Vagina (tissue), 2 donors: ENCODE measurements at places on chromosomes 6 and 20. TPM values are rescaled to one million over a fixed set of nuclear protein-coding genes. Genes with fewer than 3 reads are reported as not detected.

DNA sequence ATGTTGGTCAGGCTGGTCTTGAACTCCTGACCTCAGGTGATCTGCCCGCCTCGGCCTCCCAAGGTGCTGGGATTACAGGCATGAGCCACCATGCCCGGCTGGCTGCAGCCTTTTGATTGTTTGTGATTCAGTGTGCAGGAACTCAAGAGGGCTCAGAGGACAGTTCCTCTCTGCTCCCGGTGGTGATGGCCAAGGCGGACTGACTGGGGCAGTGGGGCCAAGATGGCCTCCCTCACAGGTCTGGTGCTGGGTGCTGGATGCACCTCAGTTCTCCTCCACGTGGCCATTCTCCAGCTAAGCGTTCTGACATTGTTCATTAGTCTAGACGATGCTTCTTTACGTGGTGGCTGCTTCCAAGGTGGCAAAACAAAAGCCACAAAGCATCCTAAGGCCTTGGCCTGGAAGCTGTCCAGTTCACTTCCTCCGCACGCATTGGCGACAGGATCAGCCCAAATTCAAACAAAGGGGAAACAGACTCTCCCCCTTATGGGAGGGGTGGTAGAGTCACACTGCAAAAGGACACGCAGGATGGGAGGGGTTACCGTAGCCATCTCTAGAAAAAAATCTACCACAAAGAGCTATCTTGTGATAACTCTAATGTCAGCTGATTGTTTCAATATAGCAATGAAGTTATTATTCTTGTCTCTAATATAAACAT is 146.9 kb downstream of the FOXC1 start:
- H3K36me3 ChIP-seq = no peaks in the 10 kb centered on the region
- no peak overlapping the region for H3K27ac ChIP-seq
- no peaks in the 10 kb centered on the region for H3K27me3 ChIP-seq
- no peak overlapping the region for H3K4me3 ChIP-seq
- no peak for DNase-seq
- H3K4me1 ChIP-seq = no peaks in the 10 kb centered on the region

DNA sequence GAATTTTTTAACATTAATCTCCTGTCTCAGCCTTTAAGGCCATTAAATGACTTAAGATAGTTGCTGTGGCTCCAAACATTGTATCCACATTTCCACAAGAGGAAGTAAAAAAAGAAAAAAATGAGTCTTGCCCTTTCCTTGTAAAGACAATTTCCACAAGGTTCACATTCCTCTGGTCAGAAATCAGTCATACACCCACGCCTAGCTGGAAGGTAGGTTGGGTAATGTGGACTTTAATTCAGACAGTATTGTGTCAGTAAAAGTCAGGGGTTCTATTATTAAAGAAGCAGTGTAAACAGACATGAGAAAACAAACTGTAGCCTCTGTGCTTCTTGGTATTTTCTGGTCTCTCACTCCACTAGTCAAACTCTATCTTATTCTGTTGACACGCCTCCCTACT is 682.0 kb downstream of the GRIK2 start:
- DNase-seq = no peak
- H3K27me3 ChIP-seq = no peaks in the 10 kb centered on the region
- no peak overlapping the region for H3K27ac ChIP-seq
- H3K4me3 ChIP-seq = no peak overlapping the region
- H3K4me1 ChIP-seq = no peaks in the 10 kb centered on the region

ATP9A gene
- total RNA-seq = 35.8 TPM

DNA sequence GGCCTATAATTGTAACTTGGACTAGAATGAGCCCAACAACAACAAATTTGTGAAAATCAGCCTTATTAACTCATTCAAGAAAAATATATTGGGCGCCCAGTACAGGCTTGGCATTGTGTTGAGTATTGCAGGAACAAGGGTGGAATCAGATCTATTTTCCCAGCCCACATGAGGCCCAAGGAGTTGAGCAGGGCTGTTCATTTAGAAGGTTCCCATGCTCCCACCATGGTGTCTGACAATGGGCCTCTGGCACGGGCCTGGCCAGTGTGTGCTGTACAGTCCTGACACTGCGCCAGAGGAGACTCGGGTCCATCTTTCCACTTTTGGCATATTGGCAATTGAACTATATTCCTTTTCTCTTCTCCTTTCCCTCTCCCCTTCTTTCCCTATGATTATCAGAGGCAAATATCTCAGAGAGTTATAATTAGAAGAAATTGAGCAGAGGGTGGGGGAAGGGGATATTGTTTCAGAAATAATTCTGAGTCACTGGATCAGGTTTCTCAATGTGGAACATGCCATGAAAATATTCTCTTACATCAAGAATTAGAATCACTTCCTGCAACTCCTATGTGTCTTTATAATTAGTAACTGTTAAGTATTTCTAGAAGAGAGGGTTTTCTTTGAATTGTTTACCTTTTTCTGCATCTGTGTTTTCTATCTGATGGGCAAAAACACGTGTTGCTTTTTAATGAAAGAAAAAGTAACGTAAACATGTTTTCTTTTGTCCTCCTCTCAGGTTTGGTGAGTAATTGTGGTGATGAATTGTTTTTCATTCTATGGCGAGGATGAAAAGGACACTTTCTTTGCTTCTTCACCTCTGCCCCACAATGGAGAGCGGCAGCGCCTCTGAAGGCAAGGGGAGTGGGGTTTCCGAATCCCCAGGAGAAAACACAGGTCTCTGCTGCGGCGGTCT is 209.4 kb downstream of the FOXA2 start:
- no peaks in the 10 kb centered on the region for H3K27me3 ChIP-seq
- no peaks in the 10 kb centered on the region for H3K36me3 ChIP-seq
- H3K27ac ChIP-seq = no peak overlapping the region
